ENCODE measurements at places on chromosomes 7 and 10.

DNA sequence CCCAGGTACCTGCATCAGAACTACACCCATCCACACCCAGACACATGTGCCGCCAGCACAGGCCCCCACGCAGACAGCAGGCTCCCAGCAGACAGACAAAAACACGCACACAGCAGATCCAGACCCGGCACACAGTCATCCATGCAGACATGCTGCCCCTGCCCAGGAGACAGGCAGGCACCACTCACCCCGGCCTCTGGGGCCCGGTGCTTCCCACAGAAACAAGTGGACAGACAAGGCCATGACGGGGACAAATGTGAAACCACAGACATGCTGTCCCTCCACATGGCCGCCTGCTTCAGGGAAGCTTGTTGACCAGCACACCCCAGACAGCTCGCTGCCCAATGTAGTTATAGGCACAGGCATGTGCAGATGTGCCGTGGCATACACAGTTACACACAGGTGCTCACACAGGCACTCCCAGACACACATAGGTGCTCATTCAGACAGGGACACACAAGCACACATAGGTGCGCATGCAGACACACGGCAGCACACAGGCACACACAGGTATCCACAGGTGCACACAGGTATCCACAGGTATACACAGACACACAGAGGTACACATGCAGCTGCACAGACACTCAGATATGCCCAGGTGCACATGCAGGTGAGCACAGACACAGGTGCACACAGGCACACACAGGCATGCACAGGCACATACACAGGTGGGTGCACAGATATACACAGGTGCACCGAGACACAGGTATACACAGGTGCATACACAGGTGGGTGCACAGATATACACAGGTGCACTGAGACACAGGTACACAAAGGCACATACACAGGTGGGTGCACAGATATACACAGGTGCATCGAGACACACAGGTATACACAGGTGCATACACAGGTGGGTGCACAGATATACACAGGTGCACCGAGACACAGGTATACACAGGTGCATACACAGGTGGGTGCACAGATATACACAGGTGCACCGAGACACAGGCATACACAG lies 10.5 kb upstream of the SCART1 start:
- no peak for DNase-seq

DNA sequence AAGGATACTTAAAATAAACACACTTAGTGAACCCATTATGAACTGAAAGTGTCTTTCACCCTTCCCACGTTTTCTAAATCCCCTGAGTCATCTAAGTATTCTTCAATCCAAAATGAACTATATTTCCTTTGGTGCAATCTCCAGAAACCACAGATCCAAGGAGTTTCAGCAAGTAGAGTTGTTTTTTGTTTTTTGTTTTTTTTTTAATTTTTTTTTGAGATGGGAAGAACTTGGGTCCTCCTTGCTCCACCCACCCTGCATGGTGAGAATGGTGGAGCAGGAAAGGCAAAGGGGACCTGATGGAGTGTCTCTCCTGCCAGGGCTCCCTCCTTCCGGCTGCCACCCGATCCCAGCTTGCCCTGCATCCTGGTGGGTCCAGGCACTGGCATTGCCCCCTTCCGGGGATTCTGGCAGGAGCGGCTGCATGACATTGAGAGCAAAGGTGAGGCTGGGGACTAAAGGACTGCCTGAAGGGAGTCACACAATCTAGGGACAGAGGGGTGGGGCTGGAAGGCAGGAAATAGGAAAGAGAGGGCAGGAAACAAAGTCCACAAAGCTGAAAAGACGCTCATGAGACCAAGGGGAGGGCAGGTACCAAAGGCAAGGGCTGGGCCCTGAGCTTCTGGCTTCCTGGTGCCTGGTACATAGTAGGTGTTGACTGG lies 12.1 kb downstream of the ATG9B start:
- no peak for DNase-seq

- no peak for DNase-seq
Measured at GRCh38 chr7:94562525-94562924, 52.9 kb downstream of the CASD1 start.

DNA sequence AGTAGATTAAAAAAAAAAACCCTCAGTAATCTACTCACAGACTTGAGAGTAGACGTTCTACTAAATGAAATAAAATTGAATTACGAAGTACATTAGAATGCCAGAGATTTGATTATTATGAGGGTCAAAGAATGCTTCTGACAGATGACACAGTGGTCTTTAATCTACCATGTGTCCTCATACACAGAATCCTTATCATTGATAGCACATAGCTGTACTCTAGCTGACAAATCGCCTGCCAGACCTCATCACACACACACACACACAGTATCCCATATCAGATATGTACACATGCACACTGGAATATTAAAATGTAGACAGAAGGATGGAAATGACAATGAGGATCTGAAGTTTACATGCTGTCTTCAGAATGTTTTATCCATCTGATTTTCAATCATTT lies 104.6 kb downstream of the SORCS1 start:
- DNase-seq, result no peak
